ENCODE measurements at places on chromosomes 13 and 19.

- DNase-seq: no peak
These were observed 3.3 kb downstream of the ISYNA1 start for GRCh38 chr19:18434411-18435175.

DNA sequence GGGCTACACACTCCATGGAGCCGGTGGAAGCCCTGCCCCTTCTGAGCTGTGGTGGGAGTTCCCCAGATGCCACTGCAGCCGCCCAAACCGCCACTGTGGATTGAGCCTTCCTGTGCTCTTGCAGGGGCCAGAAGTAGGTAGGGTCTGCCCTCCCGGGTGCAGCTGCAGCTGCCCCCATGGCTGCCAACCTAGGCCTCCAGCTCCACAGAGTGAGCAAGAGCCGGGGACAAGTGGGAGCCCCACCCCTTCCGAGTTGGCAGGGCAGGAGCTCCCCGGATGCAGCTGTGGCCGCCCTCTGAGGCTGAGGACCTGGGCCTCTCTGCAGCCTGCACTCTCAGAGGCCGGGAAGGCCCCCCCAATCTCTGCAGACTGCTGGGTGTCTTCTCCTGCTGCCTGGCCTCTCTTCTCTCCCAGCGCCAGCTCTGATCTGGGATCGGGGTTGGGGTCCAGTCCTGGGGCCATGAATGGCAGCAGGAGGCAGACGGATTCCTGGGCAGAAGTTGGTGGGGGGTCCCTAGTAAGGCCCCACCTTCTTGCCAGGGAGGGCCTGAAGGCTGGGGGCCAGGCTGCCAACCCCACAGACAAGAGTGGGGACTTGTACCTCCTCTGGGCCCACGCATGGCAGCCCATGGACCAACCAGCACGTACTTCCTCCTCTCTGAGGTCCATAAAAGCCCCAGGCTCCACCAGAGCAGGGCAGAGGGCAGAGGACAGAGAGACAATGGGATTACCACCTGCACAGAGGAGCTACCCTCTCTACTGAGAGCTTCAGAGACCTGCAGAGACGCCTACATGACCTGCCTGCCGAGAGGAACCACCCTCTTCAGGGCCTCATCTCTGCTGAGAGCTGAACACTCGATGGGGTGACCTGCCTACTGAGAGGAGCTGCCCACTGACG, 28.9 kb downstream of the AP2S1 start:
- no peak for DNase-seq

GRCh38 chr13:97566907-97567306, 132.9 kb downstream of the RAP2A start:
- DNase-seq: no peak

DNA sequence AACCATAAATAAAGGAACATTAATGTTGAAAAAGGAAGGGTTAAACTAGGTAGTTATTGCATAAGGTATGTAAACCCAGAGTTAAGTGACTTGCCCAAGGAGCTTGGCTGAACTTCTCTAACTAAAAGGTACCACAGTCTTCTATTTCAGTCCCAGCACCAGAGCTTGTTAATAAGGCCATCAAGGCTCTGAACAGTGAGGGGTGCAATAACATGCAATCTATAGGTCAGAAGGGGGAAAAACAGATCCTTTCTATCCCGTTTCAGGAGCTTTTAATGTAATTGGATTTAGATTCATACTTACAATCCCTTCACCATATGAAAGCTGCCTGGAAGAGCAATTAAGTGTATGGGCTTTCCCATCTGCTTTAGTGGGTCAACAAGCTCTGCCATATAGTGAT, 441.5 kb upstream of the SPRY2 start:
- DNase-seq: no peak

DNA sequence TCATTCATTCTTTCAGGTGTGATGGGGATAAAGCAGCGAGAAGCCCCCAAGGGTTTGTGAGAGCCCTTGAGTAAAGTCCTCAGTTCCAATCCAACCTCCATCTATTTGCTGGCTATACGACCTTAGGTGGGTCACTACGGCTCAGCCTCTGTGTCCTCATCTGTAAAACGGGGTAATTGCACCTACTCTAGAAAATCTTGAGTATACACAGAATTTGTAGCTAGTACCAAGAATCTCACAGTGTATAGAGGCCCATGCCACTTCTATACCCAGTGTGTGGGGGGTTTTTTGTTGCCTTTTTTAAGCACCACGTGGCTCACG, 406 bp upstream of the DNMT1 start:
- DNase-seq: no peak

- no peak for DNase-seq
These were observed 85.1 kb upstream of the UFM1 start for GRCh38 chr13:38264363-38265131.

DNA sequence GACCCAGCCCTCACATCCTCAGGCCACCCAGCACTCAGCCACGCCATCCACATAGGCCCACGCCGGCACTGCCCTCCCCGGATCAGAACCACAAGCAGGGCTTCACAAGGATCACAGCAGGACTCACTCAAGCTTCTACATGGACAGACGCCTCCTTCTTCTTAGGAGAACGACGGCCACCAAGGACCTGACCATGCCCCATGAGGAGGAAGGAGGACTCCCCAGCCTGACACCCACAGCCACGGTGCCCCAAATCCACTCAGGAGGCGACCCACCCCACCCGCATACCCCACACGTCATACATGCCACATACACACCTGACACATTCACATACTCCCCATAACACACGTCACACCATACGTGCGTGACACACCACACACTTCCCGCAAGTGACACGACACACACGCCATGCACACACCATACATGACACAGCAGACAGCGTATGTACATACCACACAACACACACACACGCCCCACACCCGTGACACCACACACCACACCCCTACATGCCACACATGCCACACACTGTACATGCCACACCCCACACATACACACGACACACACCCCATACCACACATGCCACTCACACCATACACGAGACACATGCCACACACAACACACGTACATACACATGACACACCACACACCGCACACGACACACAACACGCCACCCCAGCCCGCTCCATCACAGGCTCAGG, 50.4 kb downstream of the MLLT1 start:
- no peak for DNase-seq

GRCh38 chr19:19463348-19464117, 51.8 kb downstream of the TSSK6 start:
- DNase-seq: peak; percentile 80

DNA sequence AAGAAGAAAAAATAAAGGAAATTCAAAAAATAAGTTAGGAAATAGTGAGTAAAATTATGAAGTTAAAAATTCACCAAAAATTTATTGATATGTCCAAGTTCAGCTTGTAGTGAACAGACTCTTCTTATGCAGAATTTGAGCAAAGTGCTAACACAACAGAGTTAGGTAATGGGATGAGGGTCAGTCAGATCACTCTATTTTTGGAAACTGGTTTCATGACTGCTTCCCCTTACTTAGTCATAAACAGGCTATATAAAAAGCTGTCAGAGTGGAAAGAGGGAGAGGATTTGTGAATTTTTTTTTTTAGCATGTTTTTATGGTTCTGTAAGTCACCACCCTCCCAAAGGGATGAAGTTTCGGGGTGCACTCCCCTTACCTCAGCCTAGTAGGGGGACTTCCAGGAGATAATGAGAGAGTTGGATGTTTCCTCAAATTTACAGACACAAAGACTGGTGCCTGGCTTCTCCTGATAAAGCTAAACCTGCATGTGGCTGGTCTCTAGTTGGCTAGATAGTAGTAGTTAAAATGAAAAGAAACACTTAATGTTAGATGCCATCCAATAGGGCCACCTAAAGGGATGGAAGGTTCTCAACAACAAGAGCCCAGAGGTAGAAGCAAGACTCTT, 4.5 kb downstream of the CPB2 start:
- no peak for DNase-seq

- DNase-seq: no peak
These were observed 65.2 kb upstream of the LRCH1 start for GRCh38 chr13:46487748-46488147.

GRCh38 chr19:1231729-1232637, 5.8 kb downstream of the CBARP start:
- DNase-seq: no peak

DNA sequence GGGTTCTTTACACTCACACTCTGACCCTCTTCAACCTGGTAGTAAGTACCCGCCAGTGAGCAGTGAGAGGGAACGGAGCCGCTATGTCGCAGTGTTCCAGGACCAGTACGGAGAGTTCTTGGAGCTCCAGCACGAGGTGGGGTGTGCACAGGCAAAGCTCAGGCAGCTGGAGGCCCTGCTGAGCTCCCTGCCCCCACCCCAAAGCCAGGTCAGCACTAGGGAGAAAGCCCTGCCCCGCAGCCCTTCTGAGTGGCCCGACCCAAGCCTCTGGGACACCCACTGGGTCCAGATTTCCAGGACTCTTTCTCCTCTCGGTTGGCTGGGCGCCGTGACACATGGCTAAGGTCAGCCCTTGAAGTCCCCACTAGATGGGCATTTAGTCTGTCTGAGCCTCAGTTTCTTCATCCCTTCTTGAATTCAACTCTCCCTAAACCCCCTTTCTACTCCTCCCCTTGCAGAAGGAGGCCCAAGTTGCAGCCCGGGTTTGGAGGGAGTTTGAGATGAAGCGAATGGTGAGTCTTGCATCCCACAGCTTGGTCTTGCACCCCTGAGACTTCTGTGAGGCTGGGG, 1.9 kb downstream of the OCEL1 start:
- DNase-seq: no peak

DNA sequence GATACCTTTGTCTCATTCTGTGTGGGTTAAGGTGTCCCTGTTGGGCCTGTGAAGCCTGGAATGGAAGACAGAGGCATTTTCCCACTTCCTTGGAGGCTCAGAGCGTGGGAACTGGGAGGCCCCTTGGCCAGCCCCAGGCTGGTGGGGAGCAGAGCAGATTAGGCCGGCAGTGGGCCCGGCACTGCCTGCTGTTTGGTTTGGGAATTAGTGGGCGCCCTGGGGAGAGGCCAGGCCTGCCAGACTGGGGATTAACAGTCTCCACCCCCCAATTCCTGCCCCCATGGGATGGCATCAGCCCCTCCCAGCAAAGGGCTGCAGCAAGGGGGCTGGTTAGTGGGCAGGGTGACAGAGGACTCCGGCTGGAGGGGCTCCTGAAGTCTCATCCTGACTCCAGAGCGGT, 3.1 kb upstream of the BEST2 start:
- DNase-seq: no peak

GRCh38 chr13:46593398-46593797, 40.4 kb downstream of the LRCH1 start:
- no peak for DNase-seq

- no peak for DNase-seq
These were observed 293.7 kb downstream of the POU4F1 start for GRCh38 chr13:78309497-78310180.

- DNase-seq: no peak
These were observed 44.1 kb upstream of the ZNF780A start for GRCh38 chr19:40134866-40135265.

DNA sequence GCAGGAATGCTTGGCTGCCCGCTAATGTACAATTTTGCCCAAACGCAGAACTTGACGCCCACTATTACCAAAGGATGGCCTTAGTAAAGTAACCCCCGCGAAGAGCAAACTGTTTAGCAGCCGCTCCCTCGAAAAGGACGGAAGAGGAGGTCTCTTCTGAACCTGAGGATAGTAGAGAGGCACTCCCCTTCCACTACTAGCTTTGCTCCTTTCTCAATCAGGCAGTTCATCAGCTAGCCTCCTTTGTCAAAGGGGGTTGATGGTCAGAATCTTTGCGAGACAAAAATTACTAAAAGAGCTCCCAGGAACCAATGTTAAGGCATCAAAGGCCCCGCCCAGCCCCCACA, 534 bp downstream of the CAB39L start:
- peak; percentile 10 for DNase-seq

- no peak for DNase-seq
These were observed 439.4 kb upstream of the KLF12 start for GRCh38 chr13:74573654-74574053.

DNA sequence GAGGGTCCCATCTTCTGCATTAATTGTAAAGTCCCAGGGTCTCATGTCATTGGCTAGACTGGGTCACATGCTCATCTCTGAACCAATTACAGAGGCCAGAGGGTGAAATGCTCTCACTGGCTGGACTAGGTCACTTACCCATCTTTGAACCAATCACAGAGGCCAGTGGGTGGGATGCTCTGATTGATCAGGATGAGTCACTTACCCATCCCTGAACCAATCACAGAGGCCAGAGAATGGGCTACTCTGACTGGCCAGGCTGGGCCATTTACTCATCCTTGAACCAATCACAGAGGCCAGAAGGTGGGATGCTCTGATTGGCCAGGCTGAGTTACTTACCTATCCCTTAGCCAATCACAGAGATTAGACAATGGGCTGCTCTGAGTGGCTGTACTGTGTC, 5.3 kb downstream of the MISP start:
- DNase-seq: peak; percentile 76

GRCh38 chr13:106617561-106617960, 49.6 kb upstream of the ARGLU1 start:
- no peak for DNase-seq

- DNase-seq: peak; percentile 99
These were observed at the start of gene RELB for GRCh38 chr19:45001087-45001739. Gene RELB, plus strand, starts transcription at chr19:45001464. Its CDS starts 116 bp downstream, at chr19:45001580.

- no peak for DNase-seq
These were observed 74.7 kb downstream of the ITGBL1 start for GRCh38 chr13:101527130-101527529.
